ENCODE measurements at places on chromosomes 3 and 15.

GRCh38 chr3:46107682-46108081 is 80.4 kb upstream of the XCR1 start:
- no peak for DNase-seq

GRCh38 chr3:55588146-55588765 is 101.2 kb upstream of the WNT5A start:
- DNase-seq, result no peak

GRCh38 chr15:81155375-81156218 is 21.5 kb downstream of the CFAP161 start:
- DNase-seq, result no peak

GRCh38 chr3:45938864-45939263 is 4.4 kb upstream of the CXCR6 start:
- peak; percentile 84 for DNase-seq

GRCh38 chr3:88267-88666 is 108.3 kb upstream of the CHL1 start:
- DNase-seq, result no peak

DNA sequence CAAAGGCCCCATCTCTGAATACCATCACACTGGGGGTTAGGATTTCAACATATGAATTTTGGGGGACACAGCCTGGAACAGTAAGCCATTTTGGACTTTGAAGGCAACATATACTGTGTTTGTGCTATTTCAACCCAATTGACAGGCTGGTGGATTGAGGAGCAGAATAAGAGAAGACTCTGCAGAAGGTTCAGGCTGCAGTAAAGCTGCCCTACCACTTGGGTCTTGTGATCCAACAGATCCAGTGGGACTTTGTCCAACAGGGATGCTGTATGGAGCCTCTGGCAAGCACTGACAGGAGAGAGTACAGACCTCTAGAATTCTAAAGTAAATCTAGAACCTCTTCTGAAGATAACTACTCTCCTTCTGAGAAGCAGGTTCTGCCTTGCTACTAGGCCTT is 1.1 kb upstream of the BCL2L10 start:
- no peak for DNase-seq

- DNase-seq, result peak; percentile 56
These were observed 2.4 kb downstream of the CSRNP1 start for GRCh38 chr3:39150803-39151631.

DNA sequence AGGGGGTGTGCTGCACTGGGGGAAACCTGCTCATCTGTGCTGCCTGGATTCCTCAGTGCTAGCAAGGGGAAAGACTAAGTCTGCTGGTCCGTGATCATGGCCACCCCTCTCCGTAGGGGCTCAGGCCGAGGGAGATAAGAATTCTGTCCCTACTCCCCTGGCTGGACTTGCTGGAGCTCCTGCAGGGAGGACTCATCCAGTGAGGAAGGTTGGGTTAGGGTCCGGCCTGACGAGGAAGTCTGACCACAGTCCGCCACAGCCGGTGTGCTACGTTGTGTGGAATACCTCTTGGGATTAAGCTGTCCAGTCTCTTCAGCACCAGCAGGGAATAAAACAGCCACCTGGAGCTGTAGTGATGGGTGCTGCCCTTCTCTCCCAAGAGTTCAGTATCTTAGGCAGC is 1309.1 kb upstream of the CADM2 start:
- DNase-seq, result no peak

- DNase-seq, result no peak
These were observed 91.8 kb downstream of the UBE2E2 start for GRCh38 chr3:23294770-23295387.
